Left cardiac atrium (tissue), 4 donors: ENCODE measurements at places on chromosomes 16 and 17. TPM values are rescaled to one million over a fixed set of nuclear protein-coding genes. Genes with fewer than 3 reads are reported as not detected.

- DNase-seq, result no peak
Observed at GRCh38 chr16:24132797-24133155, 123.4 kb upstream of the CACNG3 start.

GRCh38 chr16:78552106-78552675 lies 452.7 kb downstream of the WWOX start:
- no peak for DNase-seq

The DPEP3 gene
- total RNA-seq, result not detected

GRCh38 chr16:12453832-12454231 lies 349.9 kb downstream of the CPPED1 start:
- no peak for DNase-seq

The MGAT5B gene
- total RNA-seq, result 0.15 TPM

- no peak for DNase-seq
Observed at GRCh38 chr16:88319116-88319965, 63.4 kb upstream of the ZNF469 start.

GRCh38 chr16:14043278-14043677 lies 27.8 kb upstream of the MRTFB start:
- no peak for DNase-seq

- DNase-seq, result no peak
Observed at GRCh38 chr16:51057969-51058337, 93.1 kb downstream of the SALL1 start.

GRCh38 chr17:30964876-30965275 lies 6.0 kb upstream of the RNF135 start:
- no peak for DNase-seq

DNA sequence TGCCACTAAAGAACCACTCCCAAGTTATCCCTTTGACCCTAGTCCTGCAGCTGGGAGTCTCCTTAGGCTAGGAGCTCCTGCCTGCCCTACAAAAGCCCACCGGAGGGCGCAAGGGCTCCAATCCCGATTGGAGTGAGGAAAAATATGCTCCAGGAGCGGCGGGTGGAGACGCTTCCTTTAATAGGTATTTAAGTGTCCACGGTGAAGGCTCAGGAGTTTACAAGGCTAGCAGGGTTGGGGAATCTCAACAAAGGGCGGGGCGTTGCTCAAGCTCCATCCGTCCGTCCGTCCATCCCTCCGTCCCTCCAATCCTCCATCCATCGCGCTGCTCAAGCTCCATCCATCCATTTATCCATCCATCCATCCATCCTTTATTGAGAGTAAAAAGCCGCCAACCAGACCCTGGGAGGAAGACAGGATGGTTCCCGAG lies 556 bp upstream of the SPNS1 start:
- DNase-seq, result peak; percentile 68

GRCh38 chr17:44087319-44087718 lies 16.8 kb downstream of the G6PC3 start:
- no peak for DNase-seq

- no peak for DNase-seq
Observed at GRCh38 chr16:28549301-28549899, 4.3 kb upstream of the SGF29 start.

DNA sequence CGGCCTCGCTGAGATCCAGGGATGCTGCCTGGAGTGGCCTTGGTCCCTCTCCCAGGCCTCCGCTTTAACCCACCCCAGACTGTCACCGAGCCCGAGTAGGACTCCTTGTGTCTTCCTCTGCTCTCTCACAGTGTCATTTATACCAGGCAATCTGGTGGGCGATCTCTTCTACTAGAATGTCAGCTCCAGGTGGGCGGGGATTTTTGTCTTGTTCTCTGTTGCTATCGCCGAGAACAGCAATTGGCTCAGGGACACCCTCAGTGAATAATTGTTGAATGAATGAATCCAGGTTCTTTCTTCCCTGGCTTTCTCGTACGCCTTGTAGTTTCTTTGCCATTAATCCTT lies 591 bp downstream of the DHX38 start:
- DNase-seq, result no peak

GRCh38 chr17:54455251-54455868 lies 445.3 kb upstream of the TOM1L1 start:
- DNase-seq, result no peak
